Epithelial cell of alveolus of lung (primary cell): ENCODE measurements at places on chromosomes 6 and 20. TPM values are rescaled to one million over a fixed set of nuclear protein-coding genes. Genes with fewer than 3 reads are reported as not detected.

The PSORS1C1 gene
- under 0.01 and 0.16 TPM in 2 replicates for total RNA-seq

The BPIFB1 gene
- not detected in 2 replicates for total RNA-seq

The PACSIN1 gene
- not detected in 2 replicates for total RNA-seq

The PLN gene
- total RNA-seq, result not detected in 2 replicates

The EBF4 gene
- total RNA-seq, result 3.7 and 7.3 TPM in 2 replicates

The FITM2 gene
- 3.6 and 6.4 TPM in 2 replicates for total RNA-seq

The CDKN1A gene
- total RNA-seq, result 342 and 559 TPM in 2 replicates

The DCDC2 gene
- total RNA-seq, result not detected in 2 replicates

The CTAGE9 gene
- total RNA-seq, result not detected in 2 replicates

The ENPP1 gene
- total RNA-seq, result 3.6 and 5.2 TPM in 2 replicates

The LRRN4 gene
- 0.26 TPM in 1 of 2 replicates, not detected in the other for total RNA-seq

The ZMYND8 gene
- total RNA-seq, result 18.8 and 24.6 TPM in 2 replicates

The DEFB125 gene
- not detected in 2 replicates for total RNA-seq
